ENCODE measurements at places on chromosomes 7 and 10.
A peak's percentile ranks its signal among the peaks of the same experiment; 100 is the strongest.

DNA sequence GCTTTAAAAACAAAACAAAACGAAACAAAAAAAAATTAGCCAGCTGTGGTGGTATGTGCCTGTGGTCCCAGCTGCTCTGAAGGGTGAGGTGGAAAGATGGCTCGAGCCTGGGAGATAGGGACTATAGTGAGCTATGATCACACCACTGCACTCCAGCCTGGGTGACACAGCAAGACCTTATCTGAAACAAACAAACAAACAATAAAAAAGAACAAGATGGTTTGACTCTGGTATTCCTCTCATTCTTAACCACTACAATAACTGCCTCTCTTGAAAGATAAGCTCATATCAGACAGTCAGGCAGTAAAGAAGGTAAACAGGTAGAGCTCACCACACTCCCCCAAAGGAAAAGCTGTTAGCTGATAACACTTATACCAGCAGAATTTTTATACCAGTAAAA lies 14.1 kb upstream of the DUSP5 start:
- DNase-seq, result no peak

- no peak for DNase-seq
Measured at GRCh38 chr7:116783666-116784318, 78.6 kb upstream of the CAPZA2 start.

GRCh38 chr7:102320601-102321350 lies 34.1 kb downstream of the SH2B2 start:
- DNase-seq, result no peak

GRCh38 chr7:79988653-79989052 lies 146.0 kb upstream of the GNAI1 start:
- no peak for DNase-seq

- no peak for DNase-seq
Measured at GRCh38 chr10:106493751-106494150, 670.8 kb downstream of the SORCS1 start.

GRCh38 chr10:101691081-101691480 lies 3.9 kb downstream of the FBXW4 start:
- DNase-seq, result no peak

DNA sequence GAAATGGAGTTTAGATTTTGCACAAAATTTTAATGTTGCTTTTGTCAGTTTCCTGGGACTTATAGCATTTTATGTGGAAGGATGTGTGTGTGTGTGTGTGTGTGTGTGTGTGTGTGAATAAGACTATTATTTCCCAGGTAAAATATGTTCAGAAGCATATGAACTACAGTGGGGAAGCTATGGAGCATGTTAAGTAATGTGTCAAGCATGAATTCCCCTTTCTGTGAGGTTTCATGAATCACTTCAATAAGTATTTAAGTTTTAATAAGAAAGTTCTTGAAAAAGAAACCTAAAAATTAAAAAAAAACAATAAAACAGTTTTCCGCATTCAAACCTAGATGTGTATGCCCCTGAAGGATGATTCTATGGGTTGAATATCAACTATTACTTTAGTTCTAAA lies 693 bp downstream of the CREB5 start:
- DNase-seq, result no peak

- DNase-seq, result no peak
Measured at GRCh38 chr10:45428611-45429510, 54.8 kb downstream of the ALOX5 start.

DNA sequence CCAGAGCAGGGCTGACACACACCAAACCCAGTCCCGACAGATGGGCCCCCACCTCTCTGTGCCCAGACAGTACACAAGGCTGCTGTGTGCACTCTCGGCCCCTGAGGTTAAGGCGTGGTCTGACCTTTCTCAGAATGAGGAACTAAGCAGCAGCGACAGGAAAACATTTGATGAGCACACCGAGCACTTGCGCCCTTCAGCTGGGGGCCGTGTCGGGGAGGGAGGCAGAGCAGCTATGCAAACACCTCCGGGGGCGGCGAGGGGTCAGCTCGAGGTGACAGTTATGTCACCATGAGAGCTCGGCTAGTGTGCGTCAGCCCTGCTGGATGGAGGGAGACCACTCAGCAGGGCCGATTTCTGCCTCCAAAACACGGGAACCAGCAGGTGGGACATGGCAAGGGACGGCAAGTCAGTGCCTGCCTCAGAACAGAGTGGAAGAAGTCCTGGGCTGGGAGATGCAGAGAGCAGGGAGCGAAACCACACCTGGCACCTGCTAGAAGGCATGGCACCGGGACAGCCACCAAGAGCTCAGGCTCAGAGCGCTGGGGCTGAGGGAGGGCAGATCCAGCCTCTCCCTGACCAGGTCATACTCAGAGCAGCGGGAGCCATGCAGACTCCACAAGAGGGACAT lies 57.4 kb downstream of the CHST15 start:
- DNase-seq, result peak; percentile 1

GRCh38 chr7:40482845-40483244 lies 348.0 kb downstream of the SUGCT start:
- DNase-seq, result no peak

GRCh38 chr7:44097064-44097932 lies 6.8 kb upstream of the AEBP1 start:
- DNase-seq, result no peak

DNA sequence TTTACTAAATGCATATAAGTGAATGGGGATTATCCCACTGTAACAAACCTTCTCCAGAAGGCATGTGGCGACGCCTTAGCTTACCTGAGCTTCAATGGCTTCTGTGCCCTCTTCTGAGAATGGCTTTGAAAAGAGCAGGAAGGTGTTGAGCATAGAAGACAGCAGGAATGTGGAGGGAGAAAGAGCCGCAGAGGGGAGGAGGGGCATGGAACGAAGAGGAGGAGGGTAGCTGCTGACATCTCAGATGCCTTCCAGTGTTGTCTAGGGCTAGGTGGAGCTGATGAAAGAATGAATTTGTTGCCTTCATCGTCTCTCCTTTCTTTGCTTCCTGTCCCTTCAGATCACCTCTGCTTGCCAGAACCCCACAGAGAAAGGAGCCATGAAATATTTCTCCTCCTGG lies 86.2 kb downstream of the ITIH5 start:
- DNase-seq, result no peak

DNA sequence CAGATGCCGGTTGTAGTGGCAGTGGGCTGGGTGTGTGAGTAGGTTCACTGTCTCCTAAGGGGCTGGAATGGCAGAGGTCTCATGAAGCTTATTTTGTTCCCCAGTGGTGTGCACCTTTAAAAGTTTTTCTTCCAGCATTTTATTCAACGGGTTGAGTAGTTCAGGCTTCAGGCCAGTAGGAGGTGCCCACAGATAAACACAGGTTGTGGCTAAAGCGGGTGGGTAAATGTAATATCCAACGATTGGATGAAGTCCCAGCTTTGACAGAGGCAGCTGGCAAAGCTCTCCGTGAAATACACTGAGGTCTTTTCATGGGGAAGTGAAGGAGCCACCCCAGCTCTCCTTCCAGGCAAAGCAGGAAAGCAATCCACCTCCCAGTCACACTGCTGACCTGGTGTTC lies 339.8 kb upstream of the LRRTM3 start:
- no peak for DNase-seq

DNA sequence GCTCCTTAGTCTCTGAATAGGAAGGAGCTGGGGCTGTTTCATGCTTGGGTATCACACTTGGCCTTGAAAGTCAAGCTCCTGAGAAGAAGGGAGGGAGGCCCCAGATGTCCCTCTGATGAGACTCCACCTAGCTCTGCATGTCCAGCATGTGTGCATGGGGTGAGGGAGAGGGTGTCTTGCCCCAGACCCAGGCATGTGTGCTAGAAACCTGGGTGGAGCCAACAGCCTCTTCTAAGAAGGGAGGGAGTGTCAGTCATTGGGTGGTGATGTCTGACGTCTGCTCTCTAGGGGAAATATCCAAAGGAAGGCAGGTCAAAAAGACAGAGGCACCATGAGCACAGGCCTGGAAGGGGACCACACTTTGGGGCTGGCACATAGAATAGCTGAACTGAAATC lies 159.0 kb downstream of the CDH23 start:
- DNase-seq, result no peak

GRCh38 chr7:84105586-84105985 lies 89.0 kb downstream of the SEMA3A start:
- no peak for DNase-seq

DNA sequence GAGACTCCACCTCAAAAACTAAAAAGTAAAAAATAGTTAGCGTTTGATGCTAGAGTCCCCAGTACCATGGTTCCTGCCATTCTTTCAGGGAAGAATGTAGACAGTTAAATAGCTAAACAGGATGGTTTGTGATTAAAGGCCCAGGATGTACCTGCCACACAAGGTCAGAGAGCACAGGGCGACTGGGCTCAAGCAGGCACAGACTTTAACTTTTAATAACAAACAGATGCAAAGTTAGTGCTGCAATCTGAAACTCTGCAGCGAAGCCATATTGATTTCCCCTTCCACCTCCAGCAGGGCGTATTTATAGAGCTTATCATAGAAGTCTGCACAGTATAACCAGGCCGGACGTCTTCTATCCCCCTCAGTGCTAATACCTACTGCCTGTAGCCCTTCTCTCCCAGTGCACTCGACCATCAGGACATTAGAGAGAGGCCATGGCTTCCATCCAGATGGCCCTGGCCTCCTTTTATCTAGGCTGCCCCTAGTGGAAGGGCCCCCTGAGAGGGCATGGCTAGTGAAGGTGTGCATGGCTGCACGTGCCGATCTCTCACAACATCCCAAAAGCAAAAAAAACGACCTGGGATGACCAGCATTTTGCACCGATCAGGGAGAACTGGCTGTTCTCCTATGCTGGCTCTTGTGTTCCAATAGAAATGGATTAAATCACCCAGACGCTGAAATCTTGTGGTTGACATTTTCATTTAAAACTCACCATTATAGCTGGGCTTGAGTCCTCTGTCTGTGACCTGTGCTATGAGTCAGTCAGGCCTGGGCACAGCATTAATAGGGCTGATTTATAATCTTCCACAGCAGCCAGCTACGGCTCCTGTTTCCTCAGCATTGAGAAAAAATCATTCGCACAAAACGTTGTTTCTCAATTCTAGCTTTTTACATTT lies 7.6 kb upstream of the BAG3 start:
- no peak for DNase-seq

- DNase-seq, result no peak
Measured at GRCh38 chr10:124566981-124567835, 105.6 kb downstream of the LHPP start.

GRCh38 chr10:52951824-52952223 lies 179.2 kb upstream of the MBL2 start:
- DNase-seq, result no peak

- DNase-seq, result no peak
Measured at GRCh38 chr7:31957090-31957720, 113.0 kb downstream of the PDE1C start.

DNA sequence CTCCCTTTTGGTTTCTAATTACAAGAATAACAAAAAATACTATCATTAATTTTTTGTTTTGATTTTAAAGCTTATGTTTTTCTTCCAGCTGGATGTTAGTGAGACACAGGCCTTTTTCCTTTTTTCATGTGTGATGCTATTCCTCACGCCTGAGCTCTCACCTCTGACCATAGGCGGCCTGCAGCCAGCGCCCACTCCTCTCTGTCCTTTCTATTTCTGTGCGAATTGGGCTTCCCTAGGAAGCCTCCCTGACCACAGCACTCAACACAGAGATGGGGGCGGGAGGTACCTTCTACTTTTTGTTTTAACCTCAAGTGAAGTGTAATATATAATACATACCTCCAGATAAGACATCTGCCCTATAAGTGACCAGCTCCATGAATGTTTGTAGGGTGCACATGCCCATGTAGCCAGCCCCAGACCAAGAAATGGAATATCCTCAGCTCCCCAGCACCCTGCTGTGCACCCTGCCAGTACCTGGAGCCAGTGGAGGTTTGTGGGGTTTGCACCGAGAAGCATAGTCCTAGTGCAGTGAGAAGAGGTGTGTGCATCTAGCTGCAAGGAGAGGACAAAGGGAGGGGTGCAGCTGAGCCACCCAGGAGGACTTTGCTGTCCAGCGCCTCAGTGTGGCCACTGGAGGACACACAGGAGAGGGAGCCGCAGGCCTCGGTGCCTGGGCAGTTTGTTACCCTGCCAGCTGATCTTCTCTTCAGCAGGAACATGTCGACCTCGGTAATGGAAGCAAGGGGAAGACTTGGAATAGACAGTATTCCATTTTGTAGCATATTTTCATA lies 38.5 kb downstream of the BNIP3 start:
- no peak for DNase-seq

- DNase-seq, result no peak
Measured at GRCh38 chr10:98915911-98916310, 319.7 kb downstream of the HPSE2 start.

GRCh38 chr10:122543676-122544445 lies 16.7 kb upstream of the DMBT1 start:
- no peak for DNase-seq

DNA sequence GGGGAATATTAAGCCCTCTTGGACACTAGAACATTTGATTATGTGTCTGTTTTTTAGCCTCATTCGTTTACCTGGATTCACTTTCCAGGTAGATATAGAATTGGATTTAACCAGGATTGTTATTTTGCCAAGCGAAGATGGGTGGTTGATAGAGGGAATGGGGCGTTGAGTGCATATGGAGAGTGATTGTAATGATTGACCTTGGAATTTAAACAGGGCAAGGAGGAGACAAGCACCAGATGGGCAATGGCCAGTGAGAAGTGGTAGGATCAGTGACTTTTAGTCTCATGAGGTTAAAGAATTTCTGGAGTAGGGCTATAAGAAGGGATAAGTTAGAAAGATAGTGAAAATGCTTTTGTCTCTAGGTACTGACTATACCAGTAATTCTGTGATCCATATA lies 211.2 kb upstream of the CSTF2T start:
- no peak for DNase-seq

GRCh38 chr10:119831656-119832055 lies 41.0 kb downstream of the MCMBP start:
- no peak for DNase-seq

DNA sequence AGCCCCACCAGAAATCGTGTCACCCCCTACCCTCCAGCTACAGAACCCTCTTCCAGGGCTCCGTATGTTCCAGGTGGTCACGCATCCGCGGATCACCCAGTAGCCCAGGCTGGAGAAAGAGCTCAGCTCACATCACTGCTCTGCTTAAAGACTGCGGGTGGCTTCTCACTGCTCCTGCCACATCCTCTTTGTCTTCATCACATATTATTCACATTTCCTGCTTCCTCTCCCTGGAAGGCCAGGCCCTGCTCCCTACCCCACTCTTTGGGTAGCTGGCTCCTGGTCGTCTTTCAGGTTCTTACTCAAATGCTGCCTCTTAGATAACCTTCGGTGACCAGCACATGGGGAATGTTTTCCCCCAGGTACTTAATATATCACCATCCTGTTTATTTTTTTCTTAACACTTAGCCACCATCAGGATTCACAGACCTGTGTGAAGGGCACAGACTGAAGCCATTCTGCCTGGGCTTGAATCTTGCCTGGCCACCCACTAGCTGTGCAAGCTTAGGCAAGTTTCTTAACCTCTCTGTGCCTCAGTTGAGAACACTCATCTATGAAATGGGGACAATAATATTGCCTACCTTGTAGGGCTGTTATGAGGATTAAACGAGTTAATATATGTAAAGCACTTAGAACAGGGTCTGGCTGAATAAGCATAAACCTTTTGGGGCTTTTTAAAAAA lies 307.8 kb downstream of the PRPF18 start:
- DNase-seq, result no peak

- no peak for DNase-seq
Measured at GRCh38 chr10:12332572-12333379, 16.6 kb upstream of the CAMK1D start.
